ENCODE measurements at places on chromosomes 13 and 19.

GRCh38 chr13:103525530-103525929 lies 459.3 kb upstream of the SLC10A2 start:
- no peak overlapping the region for H3K27ac ChIP-seq
- H3K27me3 ChIP-seq, result no peaks in the 10 kb centered on the region
- H3K36me3 ChIP-seq, result no peaks in the 10 kb centered on the region
- no peak overlapping the region for H3K4me3 ChIP-seq
- H3K4me1 ChIP-seq, result peaks cover 33% of the 10 kb centered on the region
- DNase-seq, result no peak

- no peaks in the 10 kb centered on the region for H3K27me3 ChIP-seq
- H3K4me1 ChIP-seq, result no peaks in the 10 kb centered on the region
- no peak overlapping the region for H3K27ac ChIP-seq
- no peaks in the 10 kb centered on the region for H3K36me3 ChIP-seq
- no peak overlapping the region for H3K4me3 ChIP-seq
These were observed 1185.4 kb downstream of the DIAPH3 start for GRCh38 chr13:58978331-58978730.

DNA sequence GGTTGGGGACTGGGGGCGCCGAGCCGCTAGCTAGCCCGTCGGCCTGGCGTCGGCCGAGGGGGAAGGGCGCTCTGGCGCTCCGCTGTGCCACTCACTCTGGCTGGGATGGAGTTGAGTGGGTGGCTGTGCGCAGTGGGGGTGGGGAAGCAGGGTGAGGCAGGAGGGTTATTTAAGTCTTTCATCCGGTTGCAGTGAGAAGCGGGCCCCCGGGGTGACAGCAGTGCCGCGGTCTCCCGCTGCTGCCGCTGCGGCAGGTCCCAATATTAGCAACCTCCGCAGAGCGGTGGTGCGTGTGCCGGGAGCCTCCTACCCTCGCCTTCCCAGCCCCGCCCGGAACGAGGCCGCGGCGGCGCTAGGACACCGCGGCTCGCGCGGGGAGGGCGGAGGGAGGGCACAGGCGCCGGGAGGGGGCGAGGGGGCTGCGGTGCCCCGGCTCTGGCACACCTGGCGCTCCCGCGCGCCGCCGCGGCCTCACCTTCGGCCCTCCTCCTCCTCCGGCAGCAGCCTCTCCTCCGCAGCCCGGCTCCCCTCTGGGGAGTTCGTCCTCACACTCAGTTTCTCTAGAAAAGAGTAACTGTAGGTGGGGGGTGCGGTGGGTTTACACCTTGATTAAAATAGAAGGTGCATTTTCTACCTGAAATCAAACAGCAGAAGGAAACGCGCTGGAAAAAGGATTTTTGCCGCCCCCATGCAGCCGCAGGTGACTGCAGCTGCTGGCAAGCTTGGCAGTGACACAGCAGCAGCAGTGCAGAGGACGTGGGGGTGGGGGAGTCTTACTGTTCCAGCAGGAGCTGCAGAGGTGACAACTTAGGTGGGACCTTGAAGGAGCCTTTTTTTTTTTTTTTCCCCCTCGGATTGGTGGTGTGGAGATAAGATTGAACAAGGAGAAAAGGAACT lies 4.5 kb downstream of the FGF9 start:
- no peaks in the 10 kb centered on the region for H3K36me3 ChIP-seq
- H3K4me1 ChIP-seq, result peaks cover 3% of the 10 kb centered on the region
- no peak overlapping the region for H3K27ac ChIP-seq
- H3K4me3 ChIP-seq, result peak overlapping the region; percentile 2
- peaks cover 29% of the 10 kb centered on the region for H3K27me3 ChIP-seq

- H3K27ac ChIP-seq, result no peak overlapping the region
- peak overlapping the region; percentile 69 for H3K4me3 ChIP-seq
- H3K36me3 ChIP-seq, result no peaks in the 10 kb centered on the region
- H3K4me1 ChIP-seq, result no peaks in the 10 kb centered on the region
- H3K27me3 ChIP-seq, result no peaks in the 10 kb centered on the region
- DNase-seq, result no peak
These were observed 379 bp downstream of the LRP3 start for GRCh38 chr19:33194532-33194885.

- no peak for DNase-seq
- no peaks in the 10 kb centered on the region for H3K36me3 ChIP-seq
- no peaks in the 10 kb centered on the region for H3K27me3 ChIP-seq
- H3K27ac ChIP-seq, result no peak overlapping the region
- H3K4me3 ChIP-seq, result no peak overlapping the region
These were observed 3.8 kb downstream of the LRRC4B start for GRCh38 chr19:50564229-50565105.

DNA sequence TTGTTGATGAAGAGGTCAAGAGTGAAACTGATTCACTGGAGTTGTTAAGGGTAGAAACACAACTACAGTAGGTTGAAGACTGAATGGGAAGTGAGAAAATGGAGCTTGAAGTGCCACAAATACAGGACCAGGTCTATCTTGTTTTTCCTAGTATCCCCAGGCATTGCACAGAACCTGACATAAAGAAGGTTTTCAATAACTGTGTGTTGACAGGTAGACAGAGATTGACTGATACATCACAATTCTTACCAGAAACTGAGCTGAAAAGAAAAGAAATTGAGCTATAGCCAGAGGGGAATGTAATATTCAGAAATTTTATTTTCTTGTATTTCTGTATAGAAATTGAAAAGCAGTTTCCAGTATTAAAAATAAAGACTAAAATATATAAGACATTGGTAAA lies 767.7 kb downstream of the PCDH17 start:
- H3K27ac ChIP-seq, result no peak overlapping the region
- H3K4me3 ChIP-seq, result no peak overlapping the region
- no peaks in the 10 kb centered on the region for H3K27me3 ChIP-seq
- H3K4me1 ChIP-seq, result no peaks in the 10 kb centered on the region
- no peak for DNase-seq
- no peaks in the 10 kb centered on the region for H3K36me3 ChIP-seq

DNA sequence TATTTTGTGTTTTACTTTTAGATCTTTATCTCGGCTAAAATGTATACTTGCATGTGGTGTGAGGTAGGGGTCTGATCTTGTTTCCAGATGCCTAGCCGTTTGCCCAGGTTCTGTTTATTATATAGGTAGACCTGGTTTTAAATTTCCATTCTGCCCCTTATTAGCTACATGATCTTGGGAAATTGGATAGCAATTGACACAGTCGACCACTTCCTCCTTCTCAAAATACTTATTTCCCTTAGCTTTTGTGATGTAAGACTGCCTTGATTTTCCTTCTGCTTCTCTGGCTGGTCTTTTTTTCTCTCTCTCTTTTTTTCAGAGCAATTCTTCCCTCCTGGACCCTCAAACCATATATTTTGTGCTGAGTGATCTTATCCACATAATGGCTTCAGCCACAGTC lies 3.0 kb upstream of the PGLYRP1 start:
- no peaks in the 10 kb centered on the region for H3K4me1 ChIP-seq
- no peak overlapping the region for H3K4me3 ChIP-seq
- no peak overlapping the region for H3K27ac ChIP-seq
- H3K36me3 ChIP-seq, result no peaks in the 10 kb centered on the region
- DNase-seq, result no peak

- no peaks in the 10 kb centered on the region for H3K27me3 ChIP-seq
- no peak for DNase-seq
- H3K36me3 ChIP-seq, result no peaks in the 10 kb centered on the region
- no peak overlapping the region for H3K4me3 ChIP-seq
These were observed 8.2 kb downstream of the EID2B start for GRCh38 chr19:39524495-39524894.

DNA sequence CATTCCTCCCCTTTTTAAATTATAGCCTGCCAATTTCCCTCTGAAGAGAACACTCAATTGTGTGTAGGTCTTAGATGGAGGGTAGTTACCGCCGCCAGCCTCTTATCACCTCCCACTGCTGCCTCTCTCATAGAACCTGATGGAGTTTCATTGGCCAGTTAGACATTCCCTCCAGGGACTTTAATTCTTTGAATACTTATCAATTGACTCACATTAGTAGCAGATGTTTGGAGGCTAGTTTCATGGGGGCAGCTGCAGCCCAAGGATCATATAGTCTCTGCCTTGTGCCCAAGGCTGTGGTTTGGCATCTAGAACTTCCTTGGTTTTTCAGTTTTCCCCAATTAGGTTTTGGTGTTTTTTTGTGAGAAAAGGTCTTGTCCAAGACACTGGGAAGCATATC lies 318.9 kb upstream of the HTR2A start:
- no peak overlapping the region for H3K4me3 ChIP-seq
- no peak for DNase-seq
- no peaks in the 10 kb centered on the region for H3K4me1 ChIP-seq
- no peaks in the 10 kb centered on the region for H3K36me3 ChIP-seq

DNA sequence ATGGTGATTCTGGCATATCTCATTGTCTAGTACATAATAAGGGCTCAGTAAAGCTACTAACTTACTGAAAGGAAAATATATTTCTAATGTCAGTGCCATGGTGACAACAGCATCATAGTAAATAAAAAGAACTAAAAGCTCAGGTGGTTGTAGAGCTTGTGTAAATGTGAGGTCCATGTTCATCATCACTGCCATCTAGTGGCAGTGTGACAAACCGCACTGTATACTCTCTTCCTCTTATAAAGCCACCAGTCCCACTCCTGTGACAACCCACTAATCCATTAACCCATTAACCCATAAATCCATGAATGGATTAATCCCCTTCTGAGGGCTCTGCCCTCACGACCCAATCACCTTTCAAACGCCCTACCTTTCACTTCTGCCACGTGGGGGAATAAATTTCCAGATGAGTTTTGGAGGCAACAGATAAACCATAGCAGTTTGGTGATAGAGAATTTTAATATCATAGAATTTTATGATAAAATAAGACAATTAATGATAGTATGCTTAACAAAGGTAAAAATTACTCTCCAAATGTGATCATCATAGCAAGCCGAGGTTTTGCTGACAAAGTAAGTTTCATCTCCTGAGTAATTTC lies 160.4 kb upstream of the SGCG start:
- no peaks in the 10 kb centered on the region for H3K27me3 ChIP-seq
- H3K4me1 ChIP-seq, result no peaks in the 10 kb centered on the region
- H3K36me3 ChIP-seq, result no peaks in the 10 kb centered on the region
- H3K27ac ChIP-seq, result no peak overlapping the region

DNA sequence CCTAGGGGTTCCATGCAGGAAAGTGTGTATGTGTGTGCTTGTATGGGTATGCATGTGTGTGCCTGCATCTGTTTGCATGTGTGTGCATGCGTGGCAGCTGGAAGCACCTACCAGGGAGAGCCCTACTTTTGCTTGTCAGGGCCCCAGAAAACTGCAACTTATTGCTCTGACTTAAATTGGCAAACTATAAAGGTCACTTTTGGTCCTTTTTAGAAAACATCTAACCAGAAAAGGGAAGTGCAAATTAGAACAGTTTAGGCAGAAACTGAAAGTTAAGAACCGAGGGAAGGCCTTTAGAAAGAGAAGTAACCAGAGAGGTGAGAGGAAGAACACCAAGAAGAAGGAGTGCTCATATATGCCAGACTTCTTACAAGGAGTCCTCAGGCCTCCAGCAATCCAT lies 32.5 kb downstream of the DLEU7 start:
- no peak for DNase-seq
- H3K4me3 ChIP-seq, result no peak overlapping the region
- H3K4me1 ChIP-seq, result no peaks in the 10 kb centered on the region
- H3K36me3 ChIP-seq, result no peaks in the 10 kb centered on the region
- no peak overlapping the region for H3K27ac ChIP-seq
- H3K27me3 ChIP-seq, result no peaks in the 10 kb centered on the region

- no peak overlapping the region for H3K4me3 ChIP-seq
- H3K27me3 ChIP-seq, result no peaks in the 10 kb centered on the region
- DNase-seq, result no peak
- H3K27ac ChIP-seq, result no peak overlapping the region
- H3K36me3 ChIP-seq, result no peaks in the 10 kb centered on the region
These were observed 254.9 kb upstream of the KLF12 start for GRCh38 chr13:74389056-74389455.

DNA sequence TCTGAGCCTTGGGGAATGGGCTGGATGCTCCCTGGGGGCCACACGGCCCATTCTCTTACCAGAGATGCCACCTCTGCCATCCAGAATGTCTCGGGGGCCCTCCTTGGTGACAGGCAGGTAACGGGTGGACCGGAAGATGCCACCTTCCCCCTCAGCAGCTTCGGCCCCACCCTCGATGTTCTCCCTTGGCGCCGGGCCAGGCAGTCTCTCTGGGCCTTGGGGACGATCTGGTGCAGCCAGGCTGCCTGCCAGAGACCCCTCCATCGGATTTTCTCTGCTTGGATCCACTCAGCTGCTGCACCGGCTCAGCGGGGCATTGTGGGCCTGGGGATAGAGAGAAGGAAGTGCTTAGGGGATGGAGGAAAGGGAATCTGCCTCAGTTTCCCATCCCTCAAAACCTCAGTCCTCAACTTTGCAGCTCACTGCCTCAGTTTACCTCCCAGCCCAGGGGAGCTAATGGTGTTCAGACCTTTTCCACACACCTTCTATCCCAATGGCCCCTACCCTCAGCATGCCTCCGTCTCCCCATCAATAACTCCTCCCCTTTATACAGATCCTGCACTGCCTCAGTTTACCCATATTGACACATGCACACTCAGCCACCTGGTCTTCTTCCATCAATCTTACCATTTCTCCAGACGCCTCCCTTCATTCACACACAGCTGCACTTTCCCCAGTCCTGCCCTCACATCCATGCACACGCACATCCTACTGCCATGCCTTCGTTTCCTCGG lies 1.5 kb downstream of the WIZ start:
- H3K4me1 ChIP-seq, result peaks cover 15% of the 10 kb centered on the region
- no peak overlapping the region for H3K4me3 ChIP-seq
- H3K27me3 ChIP-seq, result no peaks in the 10 kb centered on the region
- H3K36me3 ChIP-seq, result no peaks in the 10 kb centered on the region

DNA sequence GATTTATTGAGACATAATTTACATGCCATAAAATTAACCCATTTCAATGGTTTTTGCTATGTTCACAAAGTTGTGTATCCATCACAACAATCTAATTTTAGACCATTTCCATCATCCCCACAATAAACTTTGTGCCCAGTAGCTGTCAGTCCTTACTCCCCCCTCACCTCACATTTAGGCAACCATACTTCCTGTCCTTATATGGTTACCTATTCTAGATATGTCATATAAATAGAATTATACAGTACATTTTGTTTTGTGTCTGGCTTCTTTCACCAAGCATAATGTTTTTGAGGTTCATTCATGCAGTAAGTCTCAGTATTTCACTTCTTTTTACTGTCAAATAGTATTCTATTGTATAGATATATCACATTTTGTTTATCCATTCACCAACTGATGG lies 23.2 kb upstream of the RPL21 start:
- H3K4me3 ChIP-seq, result no peak overlapping the region
- no peaks in the 10 kb centered on the region for H3K27me3 ChIP-seq
- H3K27ac ChIP-seq, result no peak overlapping the region
- no peak for DNase-seq
- no peaks in the 10 kb centered on the region for H3K36me3 ChIP-seq

- no peaks in the 10 kb centered on the region for H3K36me3 ChIP-seq
- H3K4me3 ChIP-seq, result no peak overlapping the region
- H3K27me3 ChIP-seq, result no peaks in the 10 kb centered on the region
- H3K4me1 ChIP-seq, result peaks cover 18% of the 10 kb centered on the region
- H3K27ac ChIP-seq, result no peak overlapping the region
- no peak for DNase-seq
These were observed 35.6 kb upstream of the SPATA13 start for GRCh38 chr13:24124789-24125476.

GRCh38 chr13:28707629-28708427 lies 10.9 kb downstream of the SLC46A3 start:
- no peaks in the 10 kb centered on the region for H3K27me3 ChIP-seq
- H3K4me1 ChIP-seq, result no peaks in the 10 kb centered on the region
- H3K4me3 ChIP-seq, result no peak overlapping the region
- peaks cover 23% of the 10 kb centered on the region for H3K36me3 ChIP-seq
- DNase-seq, result no peak
- H3K27ac ChIP-seq, result no peak overlapping the region

Measured in right lobe of liver (tissue), 6 donors.